ENCODE measurements at places on chromosomes 3 and 15.

- DNase-seq: no peak
Observed at GRCh38 chr3:22606938-22607337, 596.2 kb upstream of the UBE2E2 start.

GRCh38 chr15:70031261-70031660 lies 66.5 kb downstream of the TLE3 start:
- no peak for DNase-seq

DNA sequence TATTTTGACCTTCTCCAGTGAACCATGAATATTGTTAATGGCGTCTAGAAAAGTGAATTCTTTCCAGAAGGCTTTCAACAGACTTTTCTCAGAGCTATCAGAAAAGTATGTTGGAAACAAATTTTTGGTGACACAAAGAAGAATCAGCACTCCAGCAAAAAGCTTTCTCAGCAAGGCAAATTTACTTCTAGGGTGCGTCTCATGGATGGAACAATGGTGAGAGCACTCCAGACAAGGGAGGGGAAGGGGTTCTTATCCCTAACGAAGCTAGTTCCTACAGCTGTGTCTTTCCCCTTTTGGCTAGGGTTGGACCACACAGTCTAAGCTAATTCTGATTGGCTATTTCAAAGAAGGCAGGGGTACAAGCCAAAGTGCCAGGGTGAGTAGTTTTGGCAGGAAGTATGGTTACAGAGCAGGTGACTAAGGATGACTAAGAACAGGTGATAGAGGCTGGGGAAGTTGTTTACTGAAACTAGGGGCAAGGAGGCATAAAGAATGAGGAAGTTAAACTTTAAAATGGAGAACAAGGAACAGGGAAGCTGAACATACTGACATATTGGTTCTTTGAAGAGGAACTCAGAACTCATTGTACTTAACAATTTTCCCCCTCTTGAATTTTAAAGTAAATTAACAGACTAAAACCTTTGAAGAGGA lies 959.8 kb downstream of the NAALADL2 start:
- no peak for DNase-seq

DNA sequence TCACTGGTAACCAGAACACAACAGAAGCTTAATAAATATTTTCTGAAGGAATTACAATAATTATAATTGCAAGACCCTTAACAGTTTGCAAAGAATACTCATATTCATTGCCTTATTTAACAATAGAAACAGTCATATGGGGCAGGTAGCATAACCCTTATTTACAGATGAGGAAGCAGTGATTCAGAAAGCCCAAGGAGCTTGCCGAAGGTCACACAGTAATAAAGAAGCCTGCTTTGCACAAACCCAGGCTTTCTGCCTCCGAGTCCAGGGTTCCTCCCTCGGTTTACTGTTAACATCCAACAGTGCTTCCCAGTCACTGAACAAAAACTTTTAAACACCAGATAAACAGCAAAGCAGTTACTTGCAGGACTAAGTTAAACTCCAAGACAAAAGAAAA lies 35.3 kb downstream of the SRGAP3 start:
- DNase-seq: no peak

GRCh38 chr3:174408310-174408709 lies 450.8 kb upstream of the NAALADL2 start:
- no peak for DNase-seq

DNA sequence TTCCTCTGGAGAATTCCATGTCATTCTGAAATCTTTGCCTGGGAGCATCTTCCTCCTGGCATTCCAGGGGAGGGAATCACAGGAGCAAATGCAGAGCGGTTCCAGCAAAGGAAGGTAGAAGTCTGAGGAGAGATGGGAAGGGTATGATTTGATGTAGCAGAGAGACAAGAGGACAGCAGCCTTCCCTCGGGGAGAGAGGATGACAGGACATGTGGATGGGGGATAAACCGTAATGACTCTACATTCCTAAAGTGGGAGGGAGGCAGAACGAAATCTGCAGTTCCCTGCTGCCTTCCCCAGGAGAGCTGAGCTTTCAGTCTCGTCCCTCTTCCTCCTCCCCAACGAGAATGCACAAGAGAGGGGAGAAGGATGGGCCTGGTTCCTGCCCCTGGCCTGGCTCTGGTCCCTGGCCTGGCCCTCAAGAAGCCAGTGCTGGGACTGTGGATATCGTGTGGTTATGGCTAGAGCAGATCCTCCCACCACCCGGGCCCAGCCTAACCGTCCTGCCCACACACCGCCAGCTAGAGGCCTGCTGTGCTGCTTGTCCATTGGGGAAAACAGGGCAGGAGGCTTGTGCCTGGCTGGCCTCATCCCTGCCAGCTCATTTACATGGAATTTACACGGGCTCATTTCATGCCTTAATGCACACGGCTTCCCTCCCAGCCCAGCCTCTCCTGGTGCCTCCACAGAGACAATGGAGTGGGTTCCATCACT lies 26.6 kb downstream of the SEMA7A start:
- DNase-seq: no peak

DNA sequence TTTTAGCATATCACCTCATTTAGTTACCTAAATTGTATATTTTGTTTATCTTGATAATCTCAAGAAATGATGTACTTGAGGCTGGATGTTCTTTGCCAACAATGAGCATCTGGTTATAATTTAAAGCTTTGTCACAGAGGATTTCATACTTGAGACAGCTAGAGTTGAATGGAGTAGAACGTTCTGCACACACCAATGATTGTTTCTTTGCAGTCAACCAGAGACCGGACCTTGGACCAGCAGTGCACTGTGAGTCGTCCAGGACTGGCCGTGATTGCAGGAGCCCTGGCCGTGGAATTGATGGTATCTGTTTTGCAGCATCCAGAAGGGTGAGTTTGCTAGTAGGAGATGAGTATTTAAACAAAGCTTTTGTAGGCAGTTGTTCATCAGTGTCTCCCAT lies 90.4 kb downstream of the ATG7 start:
- DNase-seq: no peak

- no peak for DNase-seq
Observed at GRCh38 chr3:159938714-159939113, 49.9 kb upstream of the IL12A start.

- no peak for DNase-seq
Observed at GRCh38 chr15:31078471-31078870, 23.1 kb downstream of the TRPM1 start.

DNA sequence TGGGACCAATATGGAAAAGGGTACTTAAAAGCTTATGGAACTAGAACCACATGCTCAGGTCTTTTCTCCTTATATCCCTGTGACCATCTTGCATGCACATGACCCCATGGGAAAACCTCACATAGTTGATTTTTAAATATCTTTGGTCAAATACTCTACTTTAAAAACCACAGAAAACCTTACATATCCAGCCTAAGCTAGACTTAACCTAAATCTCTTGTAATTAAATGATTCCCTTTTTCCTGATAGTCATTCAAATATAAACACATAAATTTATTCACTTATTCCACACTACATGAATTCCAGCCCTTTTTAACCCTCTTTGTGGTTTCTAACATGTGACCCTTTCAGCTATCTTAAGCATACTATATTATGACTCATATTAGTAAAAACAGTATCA lies 46.8 kb downstream of the DNAJC13 start:
- DNase-seq: no peak

DNA sequence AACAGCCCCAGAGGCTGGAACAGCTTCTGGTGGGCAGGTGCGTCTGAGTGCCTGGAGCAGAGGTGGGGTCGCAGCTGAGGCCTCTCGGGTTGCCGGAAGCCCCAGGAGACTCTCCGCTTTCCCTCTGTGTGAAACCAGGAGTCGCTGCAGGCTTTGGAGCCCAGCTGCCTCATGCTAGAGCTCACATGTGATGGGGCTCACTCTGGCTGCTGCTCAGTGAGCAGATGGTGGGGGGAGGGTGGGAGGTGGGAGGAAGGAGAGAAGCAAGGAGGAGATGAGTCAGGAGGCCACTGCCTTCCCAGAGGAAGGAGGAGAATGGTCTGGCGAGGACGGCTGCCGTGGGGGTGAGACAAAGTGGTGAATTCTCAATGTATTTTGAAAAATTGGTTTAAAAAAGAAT lies 290.1 kb upstream of the CHRNA7 start:
- DNase-seq: no peak

- DNase-seq: no peak
Observed at GRCh38 chr3:23402728-23403492, 199.8 kb downstream of the UBE2E2 start.

DNA sequence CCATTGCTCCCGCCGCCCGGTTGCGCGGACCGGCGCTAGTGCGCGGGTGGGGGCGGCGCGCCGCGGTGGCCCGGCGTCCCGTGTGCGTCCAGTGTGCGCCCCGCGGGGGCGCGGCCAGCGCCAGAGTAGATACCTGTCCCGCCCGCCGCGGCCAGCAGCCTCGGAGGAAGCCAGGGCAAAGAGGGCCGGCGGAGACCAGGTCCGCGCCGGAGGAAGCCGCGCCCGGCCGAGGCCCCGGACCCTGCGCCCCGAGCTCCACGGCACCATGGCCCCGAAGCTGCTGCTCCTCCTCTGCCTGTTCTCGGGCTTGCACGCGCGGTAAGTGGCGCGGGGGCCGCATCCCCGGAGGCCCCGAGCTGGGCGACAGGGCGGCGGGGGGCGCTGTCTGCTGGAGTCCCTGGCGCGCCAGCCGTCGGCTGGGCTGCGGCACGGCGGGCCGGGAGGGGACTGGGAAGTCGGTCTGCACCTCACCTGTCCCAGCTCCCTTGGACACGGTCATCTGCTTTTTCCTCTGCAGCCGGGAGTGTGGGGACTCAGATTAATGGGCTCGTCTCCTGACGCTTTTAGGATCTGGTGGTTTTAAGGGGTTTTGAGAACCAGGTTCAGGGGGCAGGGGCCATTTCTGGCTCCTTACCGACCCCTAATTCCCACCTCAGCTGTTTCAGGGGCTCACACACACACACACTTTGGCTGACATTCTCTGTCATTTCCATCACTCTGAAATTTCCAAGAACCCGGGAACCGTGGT lies 464 bp downstream of the GABRG3 start:
- DNase-seq: no peak

GRCh38 chr3:148889828-148890227 lies 24.7 kb downstream of the CPA3 start:
- no peak for DNase-seq

DNA sequence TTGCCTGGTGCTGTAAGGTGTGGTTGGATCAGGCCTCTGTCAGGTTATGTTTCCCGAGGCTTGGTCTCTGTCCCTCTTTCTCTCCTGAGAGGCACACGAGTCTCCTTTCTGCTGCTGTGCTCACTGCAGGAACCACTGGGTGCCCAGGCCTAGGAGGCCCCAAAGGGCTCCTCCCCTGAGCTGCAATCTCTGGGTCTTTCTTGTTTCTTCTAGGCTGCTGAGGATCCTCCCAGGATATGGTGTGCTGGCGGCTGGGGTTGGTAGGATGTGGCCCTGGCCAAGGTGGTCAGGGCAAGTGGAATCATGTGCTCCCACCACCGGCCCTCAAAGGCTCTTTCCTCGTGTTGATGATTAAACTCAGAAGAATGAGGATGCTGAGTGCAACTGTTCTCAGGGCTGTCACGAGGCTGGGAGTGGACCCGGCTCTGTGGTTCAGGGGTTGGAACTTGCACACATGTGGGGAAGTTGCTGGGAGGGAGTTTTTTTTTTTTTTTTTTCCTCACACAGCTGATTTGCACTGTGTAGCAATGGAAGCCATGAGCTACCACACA lies 43.6 kb upstream of the CTSH start:
- DNase-seq: no peak

GRCh38 chr15:78162038-78162437 lies 12.9 kb downstream of the IDH3A start:
- no peak for DNase-seq

GRCh38 chr3:18046131-18046915 lies 303.9 kb upstream of the TBC1D5 start:
- DNase-seq: no peak

DNA sequence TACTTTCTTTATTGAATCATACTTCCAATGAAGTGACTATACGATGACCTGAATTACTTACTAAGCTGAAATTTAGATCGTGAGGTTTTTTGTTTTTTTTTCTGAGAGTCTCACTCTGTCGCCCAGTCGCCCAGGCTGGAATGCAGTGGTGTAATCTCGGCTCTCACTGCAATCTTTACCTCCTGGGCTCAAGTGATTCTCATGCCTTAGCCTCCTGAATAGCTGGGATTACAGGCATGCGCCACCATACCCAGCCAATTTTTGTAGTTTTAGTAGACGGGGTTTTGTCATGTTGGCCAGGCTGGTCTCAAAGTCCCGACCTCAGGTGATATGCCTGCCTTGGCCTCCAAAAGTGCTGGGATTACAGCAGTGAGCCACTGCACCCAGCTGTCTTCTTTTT lies 28.7 kb downstream of the SPPL2A start:
- DNase-seq: no peak

DNA sequence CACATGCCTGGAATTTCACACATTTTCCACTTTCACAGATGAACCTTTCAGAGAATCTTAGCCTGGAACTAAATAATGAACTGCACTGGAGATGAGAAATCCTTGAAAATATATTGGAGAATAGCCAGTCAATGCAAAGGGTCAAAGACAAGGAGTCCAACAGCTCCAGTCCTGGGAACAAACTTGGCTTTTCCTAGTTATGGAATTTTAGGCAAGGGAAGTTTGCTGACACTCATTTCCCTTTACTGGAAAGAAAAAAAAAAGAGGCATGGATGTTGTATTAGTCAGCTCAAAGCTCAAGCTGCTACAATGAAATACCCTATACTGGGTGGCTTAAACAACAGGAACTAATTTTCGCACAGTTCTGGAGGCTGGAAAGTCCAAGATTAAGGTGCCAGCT lies 690.8 kb upstream of the ARPP21 start:
- DNase-seq: no peak

DNA sequence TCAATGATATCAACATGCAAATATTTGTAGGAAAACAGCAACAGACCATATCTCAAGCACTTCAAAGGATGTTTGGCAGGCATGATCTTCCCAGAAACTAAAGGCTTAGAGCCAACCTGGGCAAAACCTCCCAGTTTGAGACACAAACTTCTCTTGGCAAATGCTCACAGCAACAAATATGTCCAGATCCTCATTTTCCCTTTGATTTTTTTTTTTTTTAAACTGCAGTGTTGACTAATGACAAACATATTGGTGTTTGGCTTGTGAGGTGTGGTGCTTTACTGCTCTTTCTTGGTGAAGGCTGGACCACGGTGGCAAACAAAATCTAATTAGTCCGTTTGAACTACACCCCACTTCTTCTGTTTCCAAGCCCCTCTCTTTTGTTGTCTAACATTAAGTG lies 87.2 kb downstream of the EBLN2 start:
- DNase-seq: no peak

GRCh38 chr3:183233966-183234365 lies 19.1 kb upstream of the B3GNT5 start:
- no peak for DNase-seq

DNA sequence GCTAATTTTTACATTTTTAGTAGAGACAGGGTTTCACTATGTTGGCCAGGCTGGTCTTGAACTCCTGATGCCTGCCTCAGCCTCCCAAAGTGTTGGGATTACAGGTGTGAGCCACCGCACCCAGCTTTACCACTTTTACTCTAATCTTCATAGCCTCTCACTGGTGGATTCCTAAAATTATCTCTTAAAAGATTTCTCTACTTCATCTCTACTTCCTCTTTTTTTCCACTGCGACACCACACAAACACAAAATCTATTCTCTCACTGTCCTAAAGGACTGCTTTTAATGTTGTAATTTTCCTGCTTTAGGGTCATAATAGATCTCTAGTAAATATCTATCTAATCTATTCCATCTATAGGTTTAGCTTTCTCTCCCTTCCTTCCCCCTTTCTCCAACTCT lies 34.0 kb upstream of the TBL1XR1 start:
- DNase-seq: no peak

- DNase-seq: no peak
Observed at GRCh38 chr3:100546020-100546744, 53.8 kb downstream of the TMEM45A start.

Data from stimulated activated CD4-positive, alpha-beta T cell treated with anti-CD3 and anti-CD28 coated beads, Interleukin-12 subunit alpha, Interleukin-12 subunit beta, amount 100 ng/mL, for 4 hours (primary cell).